ENCODE measurements at places on chromosomes 11 and 22.

GRCh38 chr11:101030015-101030414 is 99.6 kb downstream of the PGR start:
- DNase-seq: no peak

- DNase-seq: no peak
Observed at GRCh38 chr11:36316049-36316448, 20.0 kb downstream of the PRR5L start.

DNA sequence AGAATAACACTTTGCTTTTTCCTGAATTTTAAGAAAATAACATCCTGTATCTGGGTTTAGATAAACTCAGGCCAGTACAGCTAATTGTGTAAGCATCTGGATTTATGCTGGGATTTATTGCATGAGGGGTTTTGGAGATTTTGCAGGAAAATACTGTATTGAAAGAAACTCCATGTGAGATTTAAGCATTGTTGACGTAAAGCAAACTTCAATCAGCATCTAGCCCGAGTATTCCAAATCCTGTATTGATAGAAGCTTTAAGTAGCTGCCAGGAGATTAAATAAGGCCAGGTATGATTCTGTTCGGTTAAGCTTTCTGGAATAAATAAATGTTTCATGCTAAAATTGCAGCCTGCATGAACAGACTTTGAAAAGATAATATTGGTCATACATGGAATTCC is 36.3 kb upstream of the LYVE1 start:
- peak; percentile 3 for DNase-seq

GRCh38 chr22:48891688-48892577 is 935.7 kb downstream of the BRD1 start:
- no peak for DNase-seq

- no peak for DNase-seq
Observed at GRCh38 chr11:39367534-39367933, 2091.9 kb downstream of the LRRC4C start.

- no peak for DNase-seq
Observed at GRCh38 chr11:134383576-134384221, 28.3 kb downstream of the B3GAT1 start.

DNA sequence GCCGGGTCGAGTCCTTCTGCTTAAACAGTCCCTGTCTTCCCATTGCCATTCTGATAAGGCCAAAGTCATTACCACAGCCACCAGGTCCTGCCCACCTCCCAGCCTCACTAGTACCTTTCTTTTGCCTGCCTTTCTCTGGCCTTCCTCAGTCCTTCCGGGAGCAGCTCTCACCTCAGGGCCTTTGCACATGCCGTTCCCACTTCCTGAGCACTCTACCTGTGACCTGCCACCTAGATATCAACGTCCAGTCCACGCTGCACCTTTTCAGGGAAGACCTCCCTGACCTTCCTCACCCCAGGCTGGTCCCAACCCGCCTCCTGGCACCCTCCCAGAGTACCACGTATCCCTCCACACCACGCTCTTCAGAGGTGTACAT is 7.8 kb upstream of the OSM start:
- no peak for DNase-seq

DNA sequence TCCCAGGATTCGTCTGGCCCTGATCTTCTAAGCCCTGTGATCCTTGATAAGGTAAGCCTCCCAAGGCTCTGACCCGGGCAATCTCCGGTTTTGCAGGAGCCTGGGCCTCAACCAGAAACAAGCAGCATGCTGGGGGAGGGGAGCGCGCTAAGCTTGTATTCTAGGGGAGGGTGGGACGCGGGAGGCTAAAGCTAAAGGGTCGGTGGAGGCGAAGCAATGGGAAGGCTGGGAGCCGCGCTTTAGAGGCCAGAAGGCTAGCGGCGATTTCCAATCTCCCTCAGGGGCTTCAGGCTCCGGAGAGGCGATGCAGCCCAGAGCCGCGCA is 753 bp downstream of the PTPN5 start:
- DNase-seq: no peak

DNA sequence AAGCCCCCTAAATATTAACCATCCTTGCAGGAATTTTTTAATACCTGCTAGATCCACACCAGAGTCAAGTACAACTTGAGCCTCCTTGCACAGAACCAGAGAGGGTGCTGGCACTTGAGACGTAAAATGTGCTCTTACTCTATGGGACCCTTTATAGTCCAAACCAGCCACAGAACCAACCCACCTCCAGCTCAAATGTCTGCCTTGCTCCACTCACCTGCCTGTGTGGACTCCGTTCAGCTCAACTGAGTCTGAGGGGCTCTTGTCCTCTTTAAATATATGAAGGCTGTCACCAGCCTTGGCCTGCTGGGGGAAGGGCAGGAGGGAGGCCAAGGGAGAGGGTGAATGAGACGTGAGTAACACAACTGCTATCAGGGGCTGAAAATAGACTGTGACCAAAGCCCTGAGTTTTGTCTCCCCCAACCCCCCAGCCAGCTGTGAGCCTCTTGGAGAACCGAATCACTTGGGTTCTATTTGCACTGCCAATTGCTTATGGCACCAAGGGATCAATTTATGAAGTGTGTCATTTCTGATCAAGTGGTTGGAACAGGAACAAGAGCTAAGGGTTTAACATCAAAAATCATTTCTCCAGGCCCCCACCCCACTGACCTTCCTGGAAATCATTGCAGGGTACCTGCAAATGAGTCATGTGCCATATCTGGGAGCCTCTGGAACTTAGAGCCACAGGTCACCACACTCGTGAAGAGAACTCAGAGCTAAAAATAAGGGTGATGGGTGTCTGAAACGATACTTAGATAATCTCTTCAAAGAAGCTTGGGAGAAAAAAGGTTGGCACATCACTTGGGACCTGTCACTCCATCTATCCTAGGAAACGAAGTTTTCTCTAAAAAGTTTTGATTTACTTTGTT is at the start of gene CSRP3:
TSS of gene CSRP3 (minus strand) at position 247 of the 869 bp plus-strand sequence. CDS start 9,535 bp downstream, outside the sequence.
- no peak for DNase-seq

DNA sequence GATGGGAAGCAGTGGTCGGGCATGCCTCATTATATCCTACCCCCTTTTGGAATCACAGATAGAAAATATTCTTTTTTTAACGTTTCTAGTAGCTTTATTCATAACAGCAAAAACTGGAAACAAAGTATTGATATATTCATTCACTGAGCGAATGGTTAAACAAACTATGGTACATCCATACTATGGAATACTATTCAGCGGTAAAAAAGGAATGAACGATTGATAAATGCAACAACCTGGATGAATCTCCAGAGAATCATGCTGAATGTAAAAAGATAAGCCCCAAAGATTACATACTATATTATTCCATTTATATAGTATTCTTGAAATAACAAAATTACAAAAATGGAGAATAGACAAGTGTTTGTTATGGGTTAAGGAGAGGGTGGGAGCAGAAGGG is 7.5 kb upstream of the SULT4A1 start:
- DNase-seq: no peak

- DNase-seq: peak; percentile 34
Observed at GRCh38 chr11:109298865-109299264, 123.1 kb upstream of the C11orf87 start.

DNA sequence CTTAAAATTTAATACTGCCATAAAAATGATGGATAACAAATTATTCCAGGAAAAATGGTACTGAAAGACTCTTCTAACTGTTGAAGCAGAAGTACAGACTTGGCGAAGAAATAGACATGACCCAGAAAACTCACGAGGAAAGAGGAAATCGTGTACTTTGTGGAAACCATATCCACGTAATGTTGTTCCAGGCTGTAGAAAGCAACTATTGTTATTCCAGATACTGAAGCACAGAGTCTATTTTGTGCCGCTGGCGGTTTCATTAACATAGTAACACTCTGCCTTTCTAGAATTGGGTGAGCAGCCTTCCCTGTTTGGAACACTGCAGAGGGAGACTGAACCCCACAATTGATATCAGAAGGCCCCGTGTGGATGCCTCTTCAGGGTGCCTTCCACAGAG is 310.6 kb downstream of the TBC1D22A start:
- no peak for DNase-seq

DNA sequence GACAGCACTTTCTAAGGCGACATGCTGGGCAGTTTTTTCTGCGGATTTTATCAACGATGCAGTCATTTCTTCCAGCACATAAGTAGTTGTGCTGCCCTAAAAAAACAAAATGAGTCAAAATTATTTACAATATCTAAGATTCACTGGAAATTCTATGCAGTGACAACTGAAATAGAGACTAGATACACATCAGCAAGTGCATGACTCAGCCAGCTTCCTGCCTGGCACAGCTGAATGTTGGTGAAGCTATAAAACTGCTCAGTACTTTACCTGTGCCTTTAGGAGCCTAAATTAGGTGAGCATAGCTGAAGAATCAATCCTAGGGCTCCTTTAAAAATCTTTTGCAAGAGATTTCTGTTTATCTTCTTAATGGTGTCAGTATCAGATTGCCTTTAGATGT is 37.8 kb downstream of the PGR start:
- DNase-seq: no peak

DNA sequence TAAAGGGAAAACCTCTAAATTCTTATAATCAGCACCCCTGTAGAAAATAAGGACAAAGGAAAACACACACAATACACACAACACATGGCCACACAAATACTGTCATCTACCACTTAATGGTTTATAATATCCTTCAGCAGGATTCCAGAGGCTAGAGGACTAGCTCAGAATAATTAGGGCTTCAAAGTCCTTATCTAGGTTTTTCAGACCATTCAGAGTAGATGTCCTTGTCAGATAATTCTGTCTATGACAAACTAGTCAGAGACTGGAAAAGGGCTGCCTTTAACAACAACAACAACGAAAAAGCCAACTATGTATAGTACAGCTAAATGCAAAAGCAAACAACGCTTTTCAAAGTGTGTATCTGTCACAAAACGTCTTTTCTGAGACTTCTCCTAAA is 456.5 kb upstream of the CNTN5 start:
- no peak for DNase-seq

DNA sequence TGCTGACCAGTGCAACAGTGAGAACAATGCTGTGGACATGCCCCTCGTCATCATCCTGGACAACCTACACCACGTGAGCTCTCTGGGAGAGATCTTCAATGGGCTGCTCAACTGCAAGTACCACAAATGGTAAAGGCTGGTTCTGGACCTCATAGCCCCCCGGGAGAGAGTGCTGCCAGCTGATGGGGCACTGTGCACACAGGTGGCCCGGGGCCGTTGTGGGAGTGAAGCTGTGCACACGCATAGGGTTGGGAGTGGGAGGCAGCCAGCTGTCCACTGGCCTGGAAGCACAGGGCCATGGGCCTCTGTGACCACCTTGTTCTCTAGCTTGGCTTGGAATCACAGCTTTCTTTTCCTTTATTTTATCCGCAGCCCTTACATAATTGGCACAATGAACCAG is 57.0 kb downstream of the DBX1 start:
- DNase-seq: no peak

DNA sequence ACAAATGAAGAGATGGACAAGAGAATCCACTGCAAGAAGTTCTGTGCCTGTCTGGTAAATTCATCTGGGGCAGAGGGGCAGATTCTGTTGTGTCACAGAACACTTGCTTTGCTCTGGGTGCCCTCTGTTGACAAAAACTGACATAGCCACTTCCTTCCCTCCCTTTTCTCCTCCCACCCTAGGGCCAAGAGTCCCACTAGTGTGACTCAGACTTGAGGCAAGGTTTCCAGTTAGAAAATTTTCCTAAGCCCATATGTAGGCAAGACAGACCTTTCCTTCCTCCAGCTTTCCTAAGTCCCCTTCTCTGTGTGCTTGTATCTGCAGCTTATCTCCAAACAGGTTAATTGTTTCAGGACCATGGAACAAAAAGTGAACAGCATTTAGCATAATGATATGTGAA is 106.8 kb downstream of the RBFOX2 start:
- DNase-seq: peak; percentile 94

DNA sequence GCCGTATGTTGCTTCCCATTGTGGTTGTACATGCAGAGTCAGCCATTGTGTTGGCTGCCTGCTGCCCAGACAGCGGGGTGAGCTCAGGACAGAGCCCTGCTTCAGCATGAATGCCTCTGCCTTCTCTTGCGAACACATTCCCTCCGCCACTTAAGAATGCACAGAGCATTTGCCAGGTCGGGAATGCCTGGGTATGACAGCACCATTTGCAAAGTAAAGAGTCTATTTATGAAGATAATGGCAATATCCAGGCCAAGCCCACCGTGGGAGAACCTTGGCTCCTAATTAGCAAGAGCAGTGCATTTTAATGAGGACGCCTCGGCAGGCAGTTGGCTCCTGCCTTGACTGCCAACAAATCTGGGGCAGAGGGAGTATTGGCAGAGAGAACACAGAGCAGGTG is 62.5 kb upstream of the SORL1 start:
- DNase-seq: no peak

DNA sequence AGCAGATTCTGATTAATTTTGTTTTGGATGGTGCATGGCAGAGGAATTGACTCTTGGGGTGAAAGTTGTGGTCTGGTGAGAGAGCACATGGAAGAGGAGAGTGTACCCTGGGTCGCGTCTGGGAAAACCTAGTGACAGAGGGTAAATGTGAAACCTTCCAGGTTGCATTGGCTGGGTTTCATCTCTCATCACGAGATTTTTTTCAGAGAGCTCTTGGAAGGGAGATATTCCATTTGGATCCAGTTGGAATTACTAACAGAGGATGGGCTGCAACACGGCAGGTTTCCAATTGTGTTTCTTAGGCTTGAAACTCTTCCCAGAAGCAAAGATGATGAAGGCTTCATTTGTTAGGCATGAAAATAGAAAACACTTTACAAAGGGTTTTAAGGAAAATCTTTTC is 109.7 kb upstream of the MTMR2 start:
- no peak for DNase-seq

- no peak for DNase-seq
Observed at GRCh38 chr11:93659841-93660240, 1.6 kb upstream of the CEP295 start.

DNA sequence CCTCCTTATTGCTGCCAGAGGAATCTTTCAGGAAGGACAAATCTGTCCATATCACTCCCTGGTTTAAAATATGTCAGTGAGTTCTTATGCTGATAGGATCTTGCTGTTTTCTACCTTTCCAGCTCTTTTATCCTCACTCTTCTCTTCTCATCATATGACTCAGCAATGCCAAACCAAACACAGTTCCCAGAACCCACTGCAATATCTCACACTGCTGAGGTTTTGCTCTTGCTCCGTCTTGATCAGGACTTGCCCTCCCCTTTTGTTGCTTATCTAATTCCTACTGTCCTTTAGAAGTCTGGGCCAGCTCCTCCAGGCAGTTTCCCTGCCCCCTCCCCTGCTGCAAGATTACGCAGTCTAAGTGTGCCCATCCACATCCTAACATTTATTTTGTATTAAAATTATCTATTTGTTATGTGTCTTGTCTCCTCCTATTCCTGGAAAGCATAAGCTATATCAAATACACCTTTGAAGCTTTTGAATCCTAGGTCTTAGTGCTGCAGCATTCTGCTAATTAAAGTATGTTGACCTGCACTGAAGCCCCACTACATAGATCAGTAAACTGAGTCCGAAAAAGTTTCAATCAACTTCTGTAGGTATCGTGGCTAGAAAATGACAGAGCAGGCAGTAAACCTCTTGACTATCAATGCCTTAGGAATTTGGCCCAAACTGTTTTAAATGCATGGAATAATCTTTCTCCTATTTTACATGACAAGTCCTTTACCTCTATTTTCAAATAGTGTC is 119.2 kb upstream of the C11orf87 start:
- no peak for DNase-seq

GRCh38 chr11:127709960-127710359 is 709.4 kb upstream of the KIRREL3 start:
- DNase-seq: no peak

GRCh38 chr22:40973144-40973543 is 22.0 kb downstream of the RBX1 start:
- no peak for DNase-seq

GRCh38 chr22:31394326-31394725 is 5.1 kb upstream of the DRG1 start:
- DNase-seq: no peak

Measured in adipocyte (in vitro differentiated cells).